ENCODE measurements at places on chromosomes 4 and X. TPM values are rescaled to one million over a fixed set of nuclear protein-coding genes. Genes with fewer than 3 reads are reported as not detected.

Gene ZCCHC12
- total RNA-seq: 59.2 TPM

Gene APOO
- 34.5 TPM for total RNA-seq

Gene LEF1
- 50.5 TPM for total RNA-seq

Gene INTU
- 23.2 TPM for total RNA-seq

Gene BST1
- total RNA-seq: 14.1 TPM

Gene CTAG2
- total RNA-seq: not detected

Gene EXOC1
- 74.4 TPM for total RNA-seq

Gene IL21
- total RNA-seq: not detected

Gene NXF2
- total RNA-seq: not detected

Gene ADH1A
- 0.11 TPM for total RNA-seq

Gene SSX4B
- total RNA-seq: not detected

Gene ANKRD50
- total RNA-seq: 46.8 TPM

All from spinal cord (tissue), 10 donors.